Inflammatory macrophage (primary cell): ENCODE measurements at places on chromosomes 5 and 9.

- DNase-seq: peak; percentile 57
These were observed 17.6 kb upstream of the FCHO2 start for GRCh38 chr5:72938206-72938605.

GRCh38 chr9:116160676-116161571 is 7.3 kb downstream of the PAPPA start:
- DNase-seq: no peak

DNA sequence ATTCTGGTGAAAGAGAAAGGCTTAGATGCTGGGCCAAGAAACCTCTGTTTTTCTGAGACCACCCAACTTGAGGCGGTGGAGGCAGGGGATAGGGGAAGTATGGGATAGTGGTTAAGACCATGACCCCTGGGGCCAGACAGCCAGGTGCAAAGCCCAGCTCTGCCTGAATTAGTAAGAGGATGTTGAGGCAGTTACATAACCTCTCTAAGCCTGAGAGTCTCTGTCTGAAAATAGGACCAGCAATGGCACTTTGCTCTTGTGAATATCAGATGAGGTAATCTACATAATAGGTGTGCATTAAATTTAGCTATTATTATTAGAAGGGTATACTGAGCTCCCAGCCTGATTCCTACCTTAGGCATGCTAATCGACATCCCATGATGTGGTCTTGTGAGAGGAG is 68.2 kb downstream of the DOCK2 start:
- DNase-seq: no peak

DNA sequence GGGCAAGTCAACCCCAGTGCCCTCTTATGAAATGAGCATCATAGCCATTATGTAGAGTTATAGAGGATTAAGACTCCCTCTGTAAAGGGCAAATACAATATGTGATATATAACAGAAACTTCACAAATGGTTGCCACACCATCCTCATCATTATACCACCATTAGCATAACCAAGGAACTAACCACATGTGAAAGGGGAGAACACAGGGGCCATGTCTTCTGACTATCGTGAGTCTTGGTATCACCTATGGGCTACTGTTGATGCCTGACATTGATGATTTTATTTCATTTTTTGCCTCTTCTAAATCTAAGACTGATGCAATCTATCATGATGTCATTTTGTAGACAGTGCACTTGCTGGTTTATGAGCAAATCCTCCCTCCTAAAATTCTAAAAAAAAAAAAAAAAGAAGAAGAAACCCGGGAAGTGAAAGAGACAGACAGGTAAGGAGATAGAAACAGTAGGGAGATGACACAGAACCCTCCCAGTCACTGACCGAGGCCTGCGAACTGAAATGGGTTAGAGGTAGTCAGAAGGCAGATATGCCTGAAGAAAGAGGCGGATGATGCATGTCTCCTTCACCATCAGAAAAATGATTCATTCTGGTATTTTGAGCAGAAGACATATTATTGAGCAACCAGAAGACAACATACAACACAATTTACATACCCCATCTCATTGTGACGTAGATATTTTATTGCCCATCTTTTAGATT is 266.0 kb downstream of the DMAC1 start:
- DNase-seq: no peak

DNA sequence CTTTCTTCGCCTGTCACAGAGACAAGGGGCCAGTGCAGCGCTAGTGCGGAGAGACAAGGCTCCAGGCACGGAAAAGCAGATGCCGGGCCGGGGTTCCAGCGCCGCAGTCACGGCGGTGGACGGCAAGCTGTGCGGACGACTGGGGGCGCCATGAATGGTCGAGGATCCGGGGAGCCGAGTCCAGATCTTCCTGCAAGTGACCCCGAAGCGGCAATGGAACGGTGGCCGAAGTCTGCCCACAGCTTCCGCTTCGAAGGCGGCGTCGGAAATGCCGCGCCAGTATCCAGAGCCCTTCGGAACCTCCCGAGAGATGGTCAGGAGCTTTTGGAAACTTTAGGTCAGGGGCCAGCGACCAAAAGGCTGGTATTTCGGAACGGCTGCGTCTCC is 601 bp upstream of the FAF2 start:
- no peak for DNase-seq

DNA sequence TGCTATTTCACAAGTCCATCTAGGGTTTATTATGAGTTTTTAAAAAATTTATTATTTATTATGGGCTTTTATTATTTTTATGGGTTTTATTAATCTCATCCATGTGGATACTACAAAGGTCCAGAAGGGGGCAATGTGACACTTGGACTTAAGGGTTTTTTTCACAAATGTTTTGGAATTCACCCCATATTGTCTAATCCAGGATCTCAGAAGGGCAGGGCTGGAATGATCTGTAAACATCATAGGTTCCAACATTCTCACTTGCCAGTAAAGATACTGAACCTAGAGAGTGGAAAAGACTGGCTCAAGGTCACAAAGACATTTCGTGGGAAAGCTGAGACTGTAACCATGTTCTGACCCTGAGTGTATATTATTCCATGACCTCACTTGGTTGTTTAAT is 35.6 kb downstream of the NIM1K start:
- peak; percentile 45 for DNase-seq

- no peak for DNase-seq
These were observed 616 bp downstream of the IL11RA start for GRCh38 chr9:34652602-34653000.

DNA sequence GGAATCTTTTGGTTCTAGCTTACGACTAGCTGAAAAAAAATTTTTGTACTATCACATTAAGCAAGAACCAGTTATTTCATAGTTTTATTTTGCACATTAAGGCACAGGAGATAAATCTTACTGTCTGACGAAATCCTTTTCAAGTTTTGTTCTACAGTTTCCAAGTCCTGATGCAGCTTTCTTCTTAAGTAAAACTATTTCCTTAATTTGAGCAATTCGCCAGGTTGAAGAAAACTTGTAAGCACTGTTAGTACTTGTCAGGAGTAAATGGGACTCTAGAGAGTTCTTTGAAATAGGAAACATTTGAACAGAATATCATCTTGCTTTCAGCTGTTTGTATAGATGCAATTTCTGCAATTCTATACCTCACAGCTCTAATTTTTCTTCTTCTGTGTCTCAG is 318.8 kb upstream of the ELAVL2 start:
- DNase-seq: no peak

DNA sequence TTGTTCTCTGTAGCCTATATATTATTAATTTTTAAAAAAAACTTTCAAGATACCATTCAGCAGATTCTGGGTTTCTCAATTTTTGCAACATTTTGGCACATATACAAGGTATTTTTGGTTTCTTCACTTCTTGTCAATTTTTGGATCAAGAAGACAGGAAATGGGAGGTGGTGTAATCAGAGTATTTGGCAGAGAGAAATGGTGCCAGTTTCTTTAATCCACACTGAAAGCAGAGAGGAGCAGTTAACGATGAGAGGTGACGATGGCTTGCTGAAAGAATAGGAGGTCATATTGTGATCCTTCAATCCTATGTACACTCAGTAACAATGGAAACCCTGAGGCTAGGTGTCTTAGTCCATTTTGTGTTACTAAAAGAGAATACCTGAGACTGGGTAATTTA is 16.4 kb downstream of the NNT start:
- DNase-seq: no peak

- DNase-seq: no peak
These were observed 143.6 kb downstream of the BOD1 start for GRCh38 chr5:173472784-173473278.

GRCh38 chr5:103394676-103395075 is 136.1 kb downstream of the MACIR start:
- no peak for DNase-seq

DNA sequence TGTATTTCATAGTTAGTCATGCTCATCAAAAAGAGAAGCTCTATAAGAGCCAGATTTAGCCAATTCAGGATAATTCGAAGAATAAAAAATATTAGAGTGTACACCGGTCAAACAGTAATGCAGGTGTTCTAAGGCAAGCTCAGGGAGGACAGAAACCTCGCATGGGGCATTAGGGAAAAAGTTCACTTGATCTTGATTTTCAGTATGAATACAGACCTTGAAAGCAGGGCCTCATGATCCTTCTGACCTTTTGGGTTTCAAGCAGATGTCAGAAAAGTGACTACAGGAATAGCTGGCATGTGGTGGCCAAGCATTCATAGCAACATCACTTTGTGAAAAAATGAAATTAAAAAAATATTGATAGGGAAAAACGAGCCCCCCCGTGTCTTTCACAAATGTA is 394.9 kb downstream of the KIF4B start:
- DNase-seq: no peak

DNA sequence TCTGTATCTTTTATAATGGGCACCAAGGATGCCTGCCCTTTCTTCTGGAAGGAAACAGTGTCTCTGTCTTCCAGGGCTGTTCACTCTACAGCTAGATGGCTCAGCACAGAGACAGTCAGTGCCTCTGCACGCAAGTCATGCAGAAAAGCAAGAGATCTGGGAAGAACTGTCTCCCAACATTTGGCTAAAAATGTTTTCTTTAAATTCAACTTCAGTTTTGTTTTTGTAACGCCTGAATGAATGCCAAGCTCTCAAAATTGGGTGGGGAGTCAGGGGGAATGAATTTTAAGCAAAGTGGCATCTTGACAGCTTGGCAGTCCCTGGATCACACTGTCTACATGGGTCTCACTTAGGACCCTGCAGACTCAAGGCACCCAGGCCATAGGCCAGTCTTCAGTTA is 12.6 kb downstream of the OLFML2A start:
- no peak for DNase-seq

DNA sequence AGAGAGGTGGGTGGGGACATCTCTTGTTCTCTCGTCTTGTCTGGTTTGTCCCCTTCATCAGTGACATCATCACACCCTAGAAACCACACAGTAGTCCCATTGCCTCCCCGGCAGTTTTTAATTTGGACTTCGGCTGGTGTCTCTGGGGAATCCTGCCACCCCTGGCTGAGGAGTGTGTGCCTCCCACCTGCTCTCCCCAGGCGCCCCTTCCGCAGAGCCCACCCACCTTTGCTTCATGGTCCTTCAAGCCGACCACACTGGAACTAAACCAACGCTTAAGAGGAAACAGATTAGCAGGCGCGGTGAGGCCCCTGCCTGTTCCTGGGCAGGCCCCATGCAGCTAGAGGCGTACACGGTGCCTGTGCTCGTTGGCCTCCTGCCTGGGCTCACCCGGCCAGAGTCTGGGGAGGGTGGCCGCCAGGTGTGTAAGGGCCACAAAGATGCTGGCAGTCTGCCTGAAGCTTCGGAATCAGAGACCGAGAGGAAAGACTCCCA is 107.6 kb upstream of the SPRY4 start:
- no peak for DNase-seq

- no peak for DNase-seq
These were observed 13.3 kb upstream of the LHX3 start for GRCh38 chr9:136218271-136218670.

GRCh38 chr9:111839987-111840386 is 45.2 kb upstream of the SHOC1 start:
- DNase-seq: peak; percentile 73

- no peak for DNase-seq
These were observed 104.1 kb upstream of the NIPBL start for GRCh38 chr5:36772276-36773140.

GRCh38 chr9:81372628-81373191 is 316.6 kb downstream of the TLE1 start:
- no peak for DNase-seq

- DNase-seq: no peak
These were observed 3.3 kb downstream of the PPIC start for GRCh38 chr5:123033157-123033671.

GRCh38 chr9:124792257-124793014 is 15.5 kb downstream of the OLFML2A start:
- no peak for DNase-seq

DNA sequence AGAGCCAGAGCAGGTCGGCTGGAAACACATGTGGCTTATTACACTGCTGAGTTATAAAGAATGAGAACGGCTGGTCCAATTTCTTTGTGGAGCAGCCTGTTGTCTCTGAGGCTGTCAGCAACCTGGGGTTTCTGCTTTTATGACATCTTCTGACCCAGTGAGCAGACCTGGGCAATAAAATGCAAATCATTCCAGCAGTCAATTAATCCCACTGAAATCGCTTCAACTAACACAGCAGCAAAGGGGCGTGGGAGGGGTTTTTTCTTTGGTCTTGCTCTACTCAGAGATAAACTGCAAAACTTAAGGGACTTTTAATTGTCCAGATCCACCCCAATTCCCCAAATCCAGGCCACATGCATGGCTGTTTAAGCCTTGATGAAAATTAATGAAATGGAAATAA is 215.7 kb downstream of the SLIT3 start:
- DNase-seq: no peak

- no peak for DNase-seq
These were observed 20.8 kb downstream of the VCAN start for GRCh38 chr5:83492331-83492730.

DNA sequence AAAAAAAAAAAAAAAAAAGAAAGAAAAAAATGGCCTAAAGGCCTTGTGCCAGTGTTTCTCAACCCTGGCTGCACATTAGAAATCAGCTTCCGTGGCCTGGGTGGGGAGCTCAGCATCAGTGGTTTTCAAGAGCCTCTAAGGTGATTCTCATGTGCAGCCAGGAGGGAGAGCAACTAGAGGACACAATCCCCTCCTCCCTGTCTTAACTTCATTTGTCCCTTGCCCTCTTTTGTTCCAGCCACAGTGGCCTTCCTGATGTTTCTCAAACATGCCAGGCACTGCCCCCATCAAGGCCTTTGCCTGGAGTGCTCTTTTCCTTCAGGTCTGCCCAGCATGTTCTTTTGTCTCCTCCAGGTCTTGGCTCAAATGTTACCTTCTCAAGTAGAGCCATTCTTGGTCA is 42.4 kb downstream of the HOMER1 start:
- no peak for DNase-seq

- DNase-seq: no peak
These were observed 157.1 kb upstream of the FGF10 start for GRCh38 chr5:44546286-44546685.

- DNase-seq: no peak
These were observed 29.4 kb downstream of the ZCCHC7 start for GRCh38 chr9:37149666-37150308.

GRCh38 chr5:8349855-8350254 is 480.9 kb downstream of the MTRR start:
- DNase-seq: no peak

DNA sequence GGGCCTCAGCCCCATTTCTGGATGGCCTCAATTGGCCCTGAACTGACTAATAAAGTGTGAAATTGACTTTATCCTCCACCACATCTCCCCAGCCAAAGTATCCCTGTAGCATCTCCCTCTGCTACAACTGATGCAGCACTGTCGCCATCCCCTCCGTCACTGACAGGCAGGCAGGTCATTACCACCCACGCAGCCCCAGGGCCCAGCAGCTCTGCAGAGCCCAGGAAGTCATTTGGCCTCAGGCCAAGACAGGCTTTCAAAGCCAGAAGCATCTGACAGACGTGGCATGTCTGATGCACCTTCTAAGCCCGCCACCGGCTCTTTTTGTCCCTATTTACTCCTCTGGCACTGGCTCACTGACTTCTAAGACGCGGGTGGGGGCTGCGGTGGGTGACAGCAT is 65.3 kb downstream of the ARHGEF37 start:
- DNase-seq: no peak
